ENCODE measurements at places on chromosomes 1 and 21.

DNA sequence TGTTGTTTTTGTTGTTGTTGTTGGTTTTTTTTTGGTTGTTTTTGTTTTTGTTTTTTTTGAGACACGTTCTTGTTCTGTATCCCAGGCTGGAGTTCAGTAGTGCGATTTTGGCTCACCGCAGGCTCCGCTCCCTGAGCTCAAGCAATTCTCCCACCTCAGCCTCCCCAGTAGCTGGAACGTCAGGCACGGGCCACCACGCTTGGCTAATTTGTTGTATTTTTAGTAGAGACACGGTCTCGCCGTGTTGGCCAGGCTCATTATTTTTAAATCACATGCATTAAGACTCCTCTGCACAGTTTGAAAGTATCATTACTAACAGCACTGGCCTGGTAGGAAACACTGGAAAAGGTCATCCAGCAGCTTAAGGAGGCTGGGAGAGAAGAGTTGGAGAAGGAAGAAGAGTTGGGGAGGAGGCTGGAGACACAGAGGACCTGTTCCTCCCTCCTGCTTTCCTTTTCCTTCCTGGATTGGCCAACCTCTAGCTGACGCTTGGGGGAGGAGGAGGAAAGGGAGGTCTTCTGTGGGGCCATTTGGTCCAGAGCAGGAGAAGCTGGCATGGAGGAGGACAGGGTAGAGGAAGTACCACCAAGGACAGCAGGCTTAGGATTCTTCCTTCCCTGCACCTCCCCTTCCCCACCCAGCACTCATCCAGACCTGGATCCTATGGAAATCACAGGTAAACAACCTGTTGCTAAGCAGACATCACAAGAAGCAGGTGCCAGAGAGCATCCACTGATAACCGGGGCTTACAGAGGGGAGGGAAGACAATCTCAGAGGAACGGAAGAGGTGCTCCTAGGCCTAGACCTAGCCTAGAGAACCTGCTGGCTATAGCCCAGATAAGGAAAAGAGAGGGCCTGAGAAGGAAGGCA, 71.9 kb upstream of the GOLT1A start:
- DNase-seq: no peak

DNA sequence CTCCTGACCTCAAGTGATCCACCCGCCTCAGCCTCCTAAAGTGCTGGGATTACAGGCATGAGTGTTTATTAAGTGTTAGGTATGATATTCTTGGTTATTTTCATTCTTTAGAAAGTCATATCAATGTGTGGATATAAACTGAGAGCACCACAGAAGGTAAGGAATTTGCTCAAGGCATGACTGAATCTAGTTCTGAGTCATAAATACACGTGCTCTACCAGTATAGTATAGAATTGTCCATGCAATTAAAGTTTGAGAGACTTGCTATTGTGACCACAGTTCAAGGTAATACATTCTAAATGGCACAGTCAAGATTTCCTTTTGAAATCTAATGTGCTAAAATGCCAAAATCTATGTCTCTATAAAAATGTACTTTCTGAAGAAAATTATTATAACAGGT, 401.1 kb upstream of the CHRM3 start:
- no peak for DNase-seq

- DNase-seq: no peak
Observed at GRCh38 chr1:180893614-180894013, 19.1 kb upstream of the KIAA1614 start.

DNA sequence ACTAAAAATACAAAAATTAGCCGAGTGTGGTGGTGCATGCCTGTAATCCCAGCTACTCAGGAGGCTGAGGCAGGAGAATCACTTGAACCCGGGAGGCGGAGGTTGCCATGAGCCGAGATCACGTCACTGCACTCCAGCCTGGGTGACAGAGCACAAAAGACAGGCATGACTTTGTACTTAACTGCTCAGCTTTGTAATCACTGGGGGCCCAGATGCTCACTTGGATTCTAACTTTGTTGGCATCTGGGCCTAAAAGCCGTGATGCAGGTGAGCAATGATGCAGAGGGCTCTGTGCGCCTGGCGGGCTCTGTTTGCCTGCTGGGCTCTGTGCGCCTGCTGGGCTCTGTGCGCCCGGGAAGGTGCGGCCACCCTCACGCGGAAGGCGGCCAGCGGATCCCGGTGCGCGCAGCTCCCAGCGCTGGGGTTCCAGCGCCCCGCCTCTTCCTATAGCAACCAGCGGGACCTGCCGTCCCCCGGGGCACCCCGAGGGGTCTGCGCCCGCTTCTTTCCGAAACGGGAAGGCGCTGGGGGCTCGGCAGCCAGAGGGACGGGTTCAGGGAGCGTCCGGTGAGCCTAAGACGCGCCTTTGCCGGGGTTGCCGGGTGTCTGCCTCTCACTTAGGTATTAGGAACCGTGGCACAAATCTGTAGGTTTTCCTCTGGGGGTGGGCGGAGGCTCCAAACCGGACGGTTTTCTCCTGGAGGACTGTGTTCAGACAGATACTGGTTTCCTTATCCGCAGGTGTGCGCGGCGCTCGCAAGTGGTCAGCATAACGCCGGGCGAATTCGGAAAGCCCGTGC, 31.7 kb downstream of the PRMT2 start:
- DNase-seq: no peak

GRCh38 chr21:46474382-46474781, 15.7 kb downstream of the DIP2A start:
- DNase-seq: no peak

DNA sequence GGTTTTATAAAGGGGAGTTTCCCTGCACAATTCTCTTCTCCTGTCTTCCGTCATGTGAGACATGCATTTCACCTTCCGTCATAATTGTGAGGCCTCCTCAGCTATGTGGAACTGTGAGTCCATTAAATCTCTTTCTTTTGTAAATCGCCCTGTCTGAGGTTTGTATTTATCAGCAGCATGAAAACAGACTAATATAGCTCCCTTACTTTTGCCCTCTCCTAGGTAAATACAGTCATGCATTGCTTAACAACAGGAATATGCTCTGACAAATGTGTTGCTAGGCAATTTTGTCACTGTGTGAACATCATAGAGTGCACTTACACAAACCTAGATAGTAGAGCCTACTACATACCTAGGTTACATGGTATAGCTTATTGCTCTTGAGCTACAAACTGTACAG, 616.8 kb downstream of the RWDD3 start:
- DNase-seq: no peak

DNA sequence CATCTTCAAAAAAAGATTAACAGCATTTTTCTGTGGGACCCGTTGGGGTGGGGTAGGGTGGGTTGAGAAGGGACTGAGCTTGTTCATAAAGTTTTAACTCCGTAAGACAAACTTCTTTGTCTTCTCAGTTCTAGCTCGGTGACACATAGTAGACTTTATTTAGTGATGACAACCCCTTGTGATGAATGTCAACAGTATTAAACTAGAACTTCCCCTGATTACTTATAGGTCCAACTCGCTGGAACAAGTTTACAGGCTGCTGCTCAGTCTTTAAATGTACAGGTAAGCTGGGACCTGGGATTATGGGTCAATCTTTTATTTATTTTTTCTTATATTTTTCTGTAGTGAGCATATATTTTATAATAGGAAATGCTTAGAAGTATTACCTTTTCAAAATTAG, 148.4 kb downstream of the CD247 start:
- no peak for DNase-seq

- no peak for DNase-seq
Observed at GRCh38 chr1:25210728-25211127, 21.6 kb downstream of the SYF2 start.

- peak; percentile 54 for DNase-seq
Observed at GRCh38 chr1:89259283-89259971, 13.2 kb downstream of the GBP5 start.

- DNase-seq: peak; percentile 89
Observed at GRCh38 chr1:7953850-7954609, 7.5 kb upstream of the PARK7 start.

GRCh38 chr1:113538225-113538624, 147.9 kb downstream of the MAGI3 start:
- no peak for DNase-seq

DNA sequence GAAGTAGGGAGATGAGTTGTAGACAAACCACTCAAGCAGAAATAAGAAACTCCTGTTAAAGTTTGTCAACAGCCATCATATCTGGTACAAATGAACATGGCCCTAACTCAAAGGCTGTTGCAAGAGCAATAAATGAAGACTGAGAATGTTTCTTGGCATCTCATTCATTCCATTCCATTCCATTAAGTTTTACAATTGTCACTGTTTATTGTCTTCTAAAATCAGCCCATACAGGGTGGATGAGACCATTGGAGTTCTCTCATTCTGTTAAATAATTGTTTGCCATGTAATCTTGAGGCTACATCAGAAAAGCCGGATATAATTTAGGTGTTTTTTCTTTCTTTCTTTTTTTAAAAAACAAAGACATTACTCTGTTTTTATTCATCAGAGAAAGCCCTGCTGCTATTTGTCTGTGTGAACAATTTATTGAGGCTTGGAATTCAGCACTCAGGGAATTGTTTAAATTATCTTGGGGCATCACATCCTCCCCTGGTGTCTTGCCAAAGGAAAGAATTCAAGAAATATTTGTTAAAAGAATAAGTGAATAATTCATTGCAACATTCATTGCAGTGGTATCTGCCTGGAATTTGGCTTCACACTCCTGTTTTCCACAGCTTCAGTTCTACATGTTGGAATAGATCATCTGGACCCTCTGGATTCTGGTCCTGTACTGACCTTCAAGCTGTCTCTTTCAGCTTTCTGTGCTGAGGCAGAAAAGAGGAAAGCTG, 604.5 kb downstream of the PLPP3 start:
- DNase-seq: no peak

DNA sequence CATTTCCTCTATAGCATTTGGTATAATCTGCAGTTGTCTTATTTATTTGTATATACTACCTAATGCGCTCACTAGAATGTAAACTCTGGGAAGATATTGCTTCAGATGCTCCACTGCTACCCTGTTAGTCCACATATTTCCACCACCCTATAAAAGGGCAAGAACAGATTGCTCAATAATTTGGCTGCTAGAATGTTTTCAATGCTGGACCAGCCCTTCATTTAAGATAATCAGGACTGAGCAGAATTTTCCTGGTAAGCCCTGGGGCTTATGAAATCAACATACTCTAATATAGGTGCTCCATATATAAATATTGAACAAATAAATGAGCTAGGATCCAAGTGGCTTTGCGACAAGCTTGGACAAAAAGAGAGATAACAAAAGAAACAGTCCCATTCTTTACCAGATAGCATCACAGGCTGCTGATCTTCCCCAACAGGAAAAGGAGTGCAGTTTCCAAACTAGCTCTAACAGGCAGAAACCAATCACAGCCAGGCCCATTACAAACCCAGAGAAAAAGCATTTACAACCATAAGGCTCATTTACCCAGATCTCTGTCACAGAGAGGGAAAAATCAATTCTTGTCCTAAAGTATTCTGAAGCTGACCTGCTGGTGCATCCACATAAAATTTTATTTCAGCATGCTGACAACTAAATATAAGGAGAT, 8.3 kb downstream of the BCAR3 start:
- no peak for DNase-seq

DNA sequence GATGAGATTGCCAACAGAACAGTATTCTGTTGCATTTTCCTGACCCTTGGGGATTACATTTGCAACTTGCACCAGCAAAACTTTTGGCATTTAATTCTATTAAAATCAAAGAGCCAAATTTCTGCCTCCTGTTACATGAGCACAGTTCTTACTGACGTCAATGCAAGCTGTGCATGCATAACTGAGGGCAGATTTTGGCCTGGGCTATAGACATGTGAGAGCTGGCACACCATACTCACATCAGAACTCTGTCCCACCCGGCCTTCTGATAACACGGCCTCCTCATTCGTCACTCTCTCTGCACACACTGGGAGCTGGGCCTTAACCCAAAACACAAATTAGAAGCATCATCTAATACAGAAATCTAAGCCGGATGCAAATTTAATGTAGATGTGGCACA, 31.5 kb downstream of the PAPPA2 start:
- DNase-seq: no peak

GRCh38 chr1:36884801-36885200, 149.5 kb downstream of the GRIK3 start:
- DNase-seq: no peak

DNA sequence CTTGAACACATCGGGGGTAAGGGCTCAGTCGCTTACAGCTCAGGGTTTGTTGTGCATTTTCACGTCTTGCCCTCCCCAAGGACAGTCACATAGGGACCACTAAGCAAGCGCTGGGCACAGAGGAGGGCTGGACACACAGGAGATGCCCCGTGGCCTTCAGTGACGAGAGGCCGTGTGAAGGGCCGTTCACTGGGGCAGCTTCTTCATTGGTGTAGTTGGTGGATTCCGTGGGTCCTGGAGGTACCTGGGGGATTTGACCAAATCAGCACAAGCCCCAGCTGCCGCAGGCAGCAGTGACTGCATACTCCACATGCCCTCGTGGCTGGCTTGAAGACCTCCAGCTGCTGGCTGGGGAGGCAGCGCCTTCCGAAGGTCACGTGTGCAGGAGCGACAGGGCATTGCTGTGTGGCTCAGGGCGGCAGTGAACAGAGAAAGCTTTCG, 100.8 kb upstream of the C1orf174 start:
- DNase-seq: peak; percentile 11

- DNase-seq: no peak
Observed at GRCh38 chr1:154987326-154987725, 4.2 kb downstream of the FLAD1 start.

- DNase-seq: no peak
Observed at GRCh38 chr1:213891989-213892902, 95.5 kb upstream of the PROX1 start.

- no peak for DNase-seq
Observed at GRCh38 chr1:97904534-97904933, 16.3 kb downstream of the DPYD start.

GRCh38 chr1:54299037-54299436, 99.1 kb downstream of the MRPL37 start:
- no peak for DNase-seq

- no peak for DNase-seq
Observed at GRCh38 chr1:159088546-159089183, 12.1 kb upstream of the AIM2 start.

DNA sequence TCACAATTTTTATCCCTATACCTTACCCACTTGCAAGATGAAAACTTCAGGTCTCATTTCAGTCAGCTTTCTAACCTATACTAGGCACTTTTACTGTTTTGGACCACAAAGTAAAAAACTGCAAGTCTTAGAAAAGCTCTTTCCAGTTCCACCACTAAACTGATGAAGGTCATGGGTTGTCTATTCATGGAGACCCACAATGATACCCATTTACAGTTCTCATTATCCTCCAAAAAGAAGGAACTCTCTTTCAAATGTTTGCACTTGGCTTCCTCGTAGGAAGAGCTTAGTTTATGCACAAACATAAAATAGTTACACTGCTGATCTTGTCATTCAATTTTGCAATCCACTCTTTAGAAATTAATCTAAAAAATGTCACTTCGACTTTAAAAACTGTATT, 9.3 kb downstream of the ZNF281 start:
- DNase-seq: no peak
